Activated CD4-positive, alpha-beta T cell treated with anti-CD3 and anti-CD28 coated beads, Interleukin-2, Interleukin-6, amounts not matched to agents 100 ng/mL and 50 ng/mL, durations not matched to agents 16 hours and 8 hours (primary cell): ENCODE measurements at places on chromosomes 12 and 14.
A peak's percentile ranks its signal among the peaks of the same experiment; 100 is the strongest.

- no peak for DNase-seq
These were observed 155.1 kb downstream of the SYT1 start for GRCh38 chr12:79019672-79020071.

- no peak for DNase-seq
These were observed 74.6 kb upstream of the TMTC1 start for GRCh38 chr12:29858270-29858786.

GRCh38 chr12:11834104-11834812, 184.8 kb downstream of the ETV6 start:
- DNase-seq: peak; percentile 49

- no peak for DNase-seq
These were observed 123.9 kb downstream of the BCL11B start for GRCh38 chr14:99148131-99148530.

DNA sequence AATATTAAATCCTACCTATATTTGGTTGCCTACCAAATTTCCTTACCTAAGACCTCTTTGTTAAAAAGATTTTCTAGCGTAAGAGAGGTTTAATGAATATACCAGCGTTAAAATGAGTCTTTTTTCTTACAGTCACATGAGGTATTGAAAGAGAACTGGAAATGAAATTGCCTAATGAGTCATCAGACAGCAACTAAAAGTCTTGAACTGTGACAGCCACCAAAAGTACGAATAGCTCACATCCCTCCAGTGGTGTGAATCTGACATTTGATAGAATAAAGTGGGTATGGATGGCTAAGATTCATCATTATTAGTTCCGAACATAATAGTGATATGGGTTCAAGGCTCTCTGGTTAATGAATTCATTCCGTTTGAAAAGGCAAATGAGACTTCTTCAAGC, 1297.3 kb downstream of the AACS start:
- no peak for DNase-seq

- no peak for DNase-seq
These were observed 40.0 kb upstream of the GTF2A1 start for GRCh38 chr14:81260732-81261131.

DNA sequence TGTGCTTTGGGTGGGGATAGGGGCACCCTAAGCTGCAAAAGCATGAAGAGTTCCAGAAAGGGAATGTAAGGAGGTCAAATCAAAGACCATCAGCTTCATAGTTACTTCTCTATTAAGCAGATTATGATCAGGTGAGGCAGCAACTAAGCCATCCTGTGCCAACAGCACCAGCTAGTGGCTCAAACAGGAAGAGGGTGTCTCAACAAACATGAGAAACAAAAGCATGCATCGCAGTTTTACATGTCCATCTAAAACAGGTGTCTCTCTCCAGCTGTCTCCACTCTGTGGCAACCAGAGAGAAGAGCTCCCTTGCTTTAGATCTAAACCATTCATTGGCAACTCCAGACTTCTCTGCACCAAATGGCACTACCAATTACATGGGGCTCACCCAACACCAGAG, 52.9 kb downstream of the ACTN1 start:
- no peak for DNase-seq

- peak; percentile 40 for DNase-seq
These were observed 1.9 kb upstream of the KRT79 start for GRCh38 chr12:52836042-52836466.

DNA sequence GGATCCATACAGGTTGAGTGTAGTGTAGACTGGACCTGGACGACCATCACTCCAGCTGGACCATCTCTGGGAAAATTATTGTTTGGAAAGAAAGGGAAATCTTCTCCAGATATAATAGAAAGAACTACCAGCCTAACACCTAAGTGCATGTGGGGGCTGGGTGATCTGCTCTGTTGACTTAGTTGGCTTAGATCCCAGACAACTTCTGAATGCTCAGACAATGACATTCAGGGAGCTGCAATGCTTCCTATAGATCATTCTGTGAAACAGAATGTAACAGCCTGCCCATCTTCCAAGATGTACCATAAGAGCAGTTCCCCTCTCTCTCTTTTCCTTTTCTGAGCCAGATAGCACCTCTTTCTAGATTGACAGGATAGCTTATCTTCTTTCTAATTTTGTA, 572.8 kb upstream of the STXBP6 start:
- no peak for DNase-seq

GRCh38 chr14:69996216-69996615, 117.0 kb downstream of the SMOC1 start:
- no peak for DNase-seq

DNA sequence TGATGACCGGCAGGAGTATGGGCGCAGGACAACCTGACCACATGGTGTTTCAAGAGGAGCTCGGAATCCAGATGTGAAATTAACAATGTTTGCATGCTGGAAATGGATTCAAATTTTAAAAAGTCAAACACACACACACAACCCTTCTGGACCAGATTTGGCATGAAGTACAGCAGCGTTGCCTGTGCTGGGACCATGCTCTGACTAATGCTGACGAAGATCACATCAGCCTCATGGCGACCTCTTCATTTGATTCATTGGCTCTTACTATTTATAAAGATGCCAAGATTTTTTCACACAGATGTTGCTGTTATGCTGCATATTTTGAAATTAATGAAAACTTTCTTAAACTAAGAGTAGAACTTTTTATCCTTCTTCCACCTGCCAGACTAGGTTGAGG, 926.6 kb upstream of the TMEM132C start:
- DNase-seq: no peak

DNA sequence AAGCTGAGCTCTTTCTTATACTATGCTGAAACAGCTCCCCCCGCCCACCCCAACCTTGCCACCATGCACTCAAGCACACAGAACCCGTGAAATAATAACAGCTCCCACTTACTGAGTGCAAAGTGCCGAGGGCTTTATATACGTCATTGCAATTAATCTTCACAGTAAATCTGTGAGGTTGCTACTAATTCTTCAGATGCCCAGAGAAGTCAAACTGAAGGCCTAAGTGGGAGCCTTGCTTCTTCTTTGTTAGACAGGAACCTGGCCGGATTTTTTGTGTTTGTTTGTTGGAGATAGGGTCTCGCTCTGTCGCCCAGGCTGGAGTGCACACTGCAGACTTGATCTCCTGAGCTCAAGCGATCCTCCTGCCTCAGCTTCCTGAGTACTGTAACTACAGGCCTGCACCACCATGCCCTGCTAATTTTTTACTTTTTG, 34.0 kb downstream of the VCPKMT start:
- peak; percentile 54 for DNase-seq

GRCh38 chr12:45695035-45695434, 34.5 kb upstream of the ARID2 start:
- DNase-seq: no peak

GRCh38 chr14:52863334-52863700, 71.9 kb upstream of the GNPNAT1 start:
- DNase-seq: no peak

GRCh38 chr14:69101331-69101826, 51.5 kb downstream of the DCAF5 start:
- DNase-seq: peak; percentile 64

DNA sequence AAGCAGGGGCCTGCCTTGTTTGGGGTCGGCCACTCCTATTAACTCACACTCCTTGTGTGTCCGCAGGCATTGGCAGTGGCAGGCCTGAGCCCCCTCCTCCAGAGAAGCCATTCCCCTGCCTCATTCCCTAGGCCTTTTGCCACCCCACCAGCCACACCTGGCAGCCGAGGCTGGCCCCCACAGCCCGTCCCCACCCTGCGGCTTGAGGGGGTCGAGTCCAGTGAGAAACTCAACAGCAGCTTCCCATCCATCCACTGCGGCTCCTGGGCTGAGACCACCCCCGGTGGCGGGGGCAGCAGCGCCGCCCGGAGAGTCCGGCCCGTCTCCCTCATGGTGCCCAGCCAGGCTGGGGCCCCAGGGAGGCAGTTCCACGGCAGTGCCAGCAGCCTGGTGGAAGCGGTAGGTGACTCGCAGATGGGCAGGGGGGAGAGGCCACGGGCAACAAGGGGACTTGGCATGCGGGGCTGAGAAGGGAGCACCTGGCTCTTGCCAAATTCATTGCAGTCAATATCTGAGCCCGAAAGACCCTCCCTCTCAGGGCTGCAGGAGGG, 106.3 kb upstream of the FKBP4 start:
- DNase-seq: no peak

GRCh38 chr14:99287269-99287942, 15.4 kb upstream of the BCL11B start:
- peak; percentile 36 for DNase-seq

GRCh38 chr14:94472842-94473241, 3.2 kb downstream of the SERPINA9 start:
- no peak for DNase-seq

GRCh38 chr12:98371419-98371818, 144.0 kb upstream of the TMPO start:
- peak; percentile 51 for DNase-seq

DNA sequence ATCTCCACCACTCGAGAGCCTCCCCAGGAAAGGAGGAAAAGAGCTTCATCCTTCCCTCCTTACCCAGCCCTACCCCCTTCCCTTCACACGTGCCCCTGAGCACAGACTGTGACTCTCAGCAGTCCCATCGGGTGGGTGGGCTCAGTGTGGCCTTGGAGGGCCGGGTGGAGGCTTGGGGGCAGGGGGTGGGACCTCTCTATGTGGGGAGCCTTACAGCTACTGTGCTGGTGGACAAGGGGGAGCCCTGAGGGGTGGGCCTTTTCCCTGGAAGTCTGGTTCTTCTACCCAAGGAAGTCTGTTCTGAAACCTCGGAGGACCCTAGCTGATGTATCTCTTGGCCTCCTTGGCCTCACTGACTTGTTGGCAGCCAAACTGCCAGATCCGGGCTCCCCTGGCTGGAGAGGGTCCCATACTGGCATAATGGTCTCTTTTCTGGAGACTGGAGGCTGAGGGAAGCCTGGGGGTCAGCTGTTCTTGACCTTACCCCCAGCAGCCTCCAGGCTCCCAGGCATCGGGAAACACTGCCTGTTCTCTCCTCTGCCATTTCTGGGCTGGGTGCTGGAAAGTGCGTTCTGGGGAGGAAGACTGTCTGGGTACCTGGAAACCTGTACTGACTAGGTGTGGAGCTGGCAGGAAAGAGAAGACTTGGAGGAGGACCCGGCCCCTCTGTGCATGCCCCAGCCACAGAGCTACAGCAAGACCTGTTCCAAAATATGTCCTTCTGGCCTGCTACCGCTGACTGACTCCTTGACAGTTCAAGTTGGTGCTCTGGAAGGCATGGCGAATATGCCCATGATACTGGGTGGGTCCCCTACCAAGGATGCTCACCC, 7.6 kb downstream of the VASH1 start:
- no peak for DNase-seq

- no peak for DNase-seq
These were observed 953 bp upstream of the NKX2-8 start for GRCh38 chr14:36583242-36583892.

DNA sequence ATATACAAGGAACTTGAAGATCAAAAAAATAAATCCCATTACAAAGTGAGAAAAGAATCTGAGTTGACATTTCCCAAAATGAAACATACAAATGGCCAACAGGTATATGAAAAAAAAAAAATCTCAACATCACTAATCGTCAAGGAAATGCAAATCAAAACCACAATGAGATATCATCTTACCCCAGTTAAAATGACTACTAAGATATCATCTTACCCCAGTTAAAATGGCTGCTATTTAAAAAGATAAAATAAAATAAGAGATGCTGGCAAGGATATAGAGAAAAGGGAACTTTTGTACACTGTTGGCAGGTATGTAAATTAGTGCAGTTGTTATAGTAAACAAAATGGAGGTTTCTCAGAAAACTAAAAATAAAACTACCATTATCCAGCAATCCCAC, 44.4 kb downstream of the PLEKHG7 start:
- DNase-seq: no peak

- no peak for DNase-seq
These were observed 79.5 kb upstream of the MIS18BP1 start for GRCh38 chr14:45332360-45332988.

GRCh38 chr14:101019990-101020710, 116.6 kb upstream of the RTL1 start:
- no peak for DNase-seq

- DNase-seq: no peak
These were observed 54.1 kb upstream of the DIO3 start for GRCh38 chr14:101506926-101507835.

DNA sequence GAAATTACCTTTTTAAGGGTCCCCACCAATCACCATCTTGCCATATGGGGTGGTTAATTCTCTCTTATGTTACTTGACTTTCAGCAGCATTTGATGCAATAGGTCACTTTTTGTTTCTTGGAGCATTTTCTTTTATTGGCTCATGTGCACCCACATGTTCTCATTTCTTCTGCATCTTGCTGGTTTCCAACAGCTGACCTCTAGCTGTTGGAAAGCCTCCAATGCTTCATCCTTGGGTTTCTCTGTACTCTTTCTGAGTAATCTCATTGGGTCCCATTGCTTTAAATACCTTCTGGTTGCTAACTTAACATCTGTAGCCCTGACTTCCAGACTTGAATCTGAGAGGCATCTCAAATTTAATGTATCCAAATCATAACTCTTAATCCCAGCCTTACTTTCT, 116.8 kb downstream of the CRADD start:
- DNase-seq: no peak

GRCh38 chr12:112151766-112152541, 26.6 kb downstream of the TRAFD1 start:
- DNase-seq: no peak

GRCh38 chr12:19236656-19237055, 107.1 kb downstream of the PLEKHA5 start:
- no peak for DNase-seq

GRCh38 chr14:45679853-45680252, 426.9 kb upstream of the MIS18BP1 start:
- DNase-seq: no peak

DNA sequence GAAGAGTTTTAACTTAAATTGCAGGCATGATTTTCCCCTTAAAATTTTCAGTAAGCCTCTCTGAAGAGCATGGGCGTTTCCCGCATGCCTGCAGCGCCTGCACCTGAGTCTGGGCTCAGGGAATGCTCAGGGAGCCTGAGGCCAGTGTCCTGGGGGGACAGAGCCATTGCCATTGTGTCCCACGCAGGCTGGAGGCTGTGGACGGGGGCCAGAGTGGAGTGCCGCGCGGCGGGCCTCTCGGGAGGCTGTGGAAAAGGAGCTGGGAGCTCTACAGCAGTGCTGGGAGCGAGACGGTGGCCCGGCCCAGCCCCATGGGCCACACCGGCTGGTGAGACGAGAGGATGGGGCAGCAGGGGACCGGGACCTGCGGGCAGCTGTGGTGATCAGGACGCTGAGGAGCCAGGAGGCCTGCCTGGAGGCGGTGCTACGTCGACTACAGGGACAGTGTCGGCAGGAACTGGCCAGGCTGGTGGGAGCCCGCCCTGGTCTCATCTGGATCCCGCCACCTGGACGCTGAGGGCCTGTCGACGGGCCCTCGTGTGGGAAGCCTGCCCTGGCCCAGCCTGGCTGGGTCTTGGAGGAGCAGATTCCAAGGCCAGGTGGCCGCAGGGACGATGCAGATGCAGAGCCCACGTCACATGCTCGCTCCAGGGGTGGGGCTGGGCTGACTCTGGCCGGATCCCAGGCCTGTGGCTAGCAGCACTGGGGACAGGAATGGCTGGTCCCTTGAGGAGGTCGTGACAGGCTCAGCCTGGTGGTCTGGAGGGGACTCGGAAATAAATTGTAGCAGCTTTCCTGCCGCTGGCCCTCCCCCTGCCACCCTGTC, 7.6 kb downstream of the TEDC1 start:
- no peak for DNase-seq

GRCh38 chr14:104766863-104767633, 14.1 kb downstream of the SIVA1 start:
- no peak for DNase-seq

- no peak for DNase-seq
These were observed 5.7 kb downstream of the ARPC3 start for GRCh38 chr12:110444455-110444854.
